ENCODE measurements at places on chromosomes 7 and 10.

GRCh38 chr7:107318523-107319160 lies 149.8 kb downstream of the HBP1 start:
- peak; percentile 11 for DNase-seq

- DNase-seq, result no peak
Observed at GRCh38 chr7:14839307-14839706, 63.2 kb downstream of the DGKB start.

DNA sequence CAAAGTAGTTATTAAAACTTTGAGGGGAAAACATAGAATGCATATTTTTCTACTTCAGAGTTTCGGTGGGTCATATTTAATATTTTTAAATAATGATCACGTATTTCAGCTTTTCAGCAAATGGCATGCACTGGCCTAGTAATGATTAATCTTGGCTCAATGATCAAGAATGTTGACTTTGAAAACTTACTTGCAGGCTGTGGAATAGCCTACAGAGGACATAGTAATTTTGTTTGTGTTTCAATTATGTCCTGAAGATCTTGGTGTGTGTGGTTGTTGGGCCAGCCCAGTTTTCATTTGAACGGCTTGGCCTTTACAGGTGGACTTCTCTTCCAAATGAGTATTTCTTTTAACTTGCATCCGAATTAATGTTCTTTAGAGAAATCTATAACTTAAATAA lies 35.1 kb downstream of the ADD3 start:
- DNase-seq, result no peak

- no peak for DNase-seq
Observed at GRCh38 chr7:152072421-152072820, 46.9 kb downstream of the GALNT11 start.

Measured in fibroblast of skin of right quadriceps (primary cell).